ENCODE measurements at places on chromosomes 4 and X.

GRCh38 chr4:57065730-57066482, 44.3 kb downstream of the IGFBP7 start:
- DNase-seq, result no peak

GRCh38 chr4:147219145-147219544, 261.8 kb upstream of the EDNRA start:
- no peak for DNase-seq

GRCh38 chrX:48090123-48090522, 18.7 kb upstream of the ZNF630 start:
- DNase-seq, result no peak

DNA sequence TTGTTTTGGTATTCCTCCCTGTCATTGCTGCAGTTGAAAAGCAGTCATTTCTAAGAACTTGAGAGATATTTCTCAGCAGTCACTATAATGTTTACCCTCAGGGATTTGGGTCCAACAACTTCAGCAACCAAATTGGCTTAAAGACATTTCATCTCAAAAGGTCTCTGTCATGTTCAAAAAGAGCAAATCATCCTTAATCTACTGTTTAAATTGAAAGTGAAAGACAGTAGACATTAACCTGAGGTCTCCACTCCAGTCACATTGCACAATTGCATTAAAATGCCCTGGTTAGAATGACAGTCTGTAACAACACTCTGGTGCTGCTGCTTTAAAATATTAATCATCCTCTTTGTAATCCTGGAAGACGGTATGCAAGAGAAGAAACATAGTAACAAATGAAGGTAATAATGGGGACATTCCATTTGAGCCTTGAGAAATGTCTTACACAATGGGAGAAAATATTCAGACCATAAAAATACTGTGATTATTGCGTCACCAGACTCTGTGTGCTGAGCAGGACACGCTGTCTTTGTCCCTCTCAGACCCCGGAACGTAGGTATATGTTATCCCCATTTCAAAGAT, 90.2 kb upstream of the UNC5C start:
- DNase-seq, result no peak

DNA sequence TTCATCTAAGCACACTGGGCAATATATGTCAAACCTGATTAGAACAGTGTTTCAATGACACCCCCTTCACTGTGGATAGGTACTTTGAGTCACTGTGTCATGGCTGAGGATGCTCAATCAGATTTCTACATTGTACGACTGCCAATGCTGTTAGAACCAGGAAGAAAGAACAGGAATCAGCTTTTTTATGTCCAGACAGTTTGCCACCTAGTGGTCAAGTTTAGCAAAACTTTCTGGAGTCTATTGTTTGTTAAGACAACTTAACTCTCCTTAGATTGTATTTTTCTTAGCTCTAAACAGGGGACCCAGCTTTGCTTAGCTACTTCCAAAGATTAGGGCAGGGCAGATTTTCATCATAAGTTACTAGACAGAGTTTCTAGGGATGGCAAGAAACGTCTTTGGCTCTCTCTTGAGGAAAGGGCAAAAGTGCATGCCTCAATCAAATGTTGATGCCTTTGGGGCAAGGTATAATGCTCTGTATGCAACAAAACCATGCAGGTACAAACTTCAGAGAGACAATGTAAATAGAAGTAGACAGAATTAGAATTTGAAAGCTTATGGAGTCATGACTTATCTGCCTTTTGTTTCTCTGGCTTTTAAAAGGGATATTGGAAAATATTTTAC, 40.5 kb upstream of the BMP3 start:
- peak; percentile 45 for DNase-seq

DNA sequence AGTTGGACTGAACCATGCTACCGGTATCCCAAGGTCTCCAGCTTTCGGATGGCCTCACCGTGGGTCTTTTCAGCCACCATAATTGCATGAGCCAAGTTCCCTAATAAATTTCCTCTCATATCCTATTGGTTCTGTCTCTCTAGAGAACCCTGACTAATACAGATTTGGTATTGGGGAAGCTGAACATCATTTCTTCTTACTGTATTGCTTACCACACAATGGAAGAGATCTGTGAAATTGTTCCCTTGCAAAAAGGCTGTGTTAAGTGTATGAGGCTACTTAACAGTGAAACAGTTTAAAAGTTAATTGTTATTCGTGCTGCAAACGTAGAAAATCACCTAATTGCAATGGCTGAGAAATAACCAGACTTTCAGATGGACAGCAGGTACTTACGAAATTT, 34.0 kb downstream of the PLAC8 start:
- no peak for DNase-seq

- no peak for DNase-seq
Measured at GRCh38 chr4:172412851-172413580, 599.8 kb downstream of the GALNTL6 start.

DNA sequence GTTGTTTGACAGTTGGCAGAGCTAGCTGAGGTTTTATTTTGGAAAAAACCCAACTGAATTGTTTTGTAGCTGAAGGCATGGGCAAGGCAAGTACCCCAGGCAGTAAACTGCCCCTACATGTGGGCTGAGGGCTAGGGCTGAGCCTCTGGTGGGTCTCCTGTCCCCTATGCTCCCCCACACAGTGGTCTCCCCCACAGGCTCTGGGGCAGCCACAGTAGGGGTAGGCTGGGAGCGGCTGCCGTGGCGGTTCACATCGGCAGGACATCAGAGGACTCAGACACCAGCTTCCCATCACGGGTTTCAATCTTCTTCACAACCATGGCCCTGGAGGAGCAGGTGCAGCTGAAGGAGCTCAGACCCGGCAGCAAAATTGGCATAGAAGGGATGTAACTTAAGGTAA, 10.7 kb upstream of the ALAS2 start:
- no peak for DNase-seq

DNA sequence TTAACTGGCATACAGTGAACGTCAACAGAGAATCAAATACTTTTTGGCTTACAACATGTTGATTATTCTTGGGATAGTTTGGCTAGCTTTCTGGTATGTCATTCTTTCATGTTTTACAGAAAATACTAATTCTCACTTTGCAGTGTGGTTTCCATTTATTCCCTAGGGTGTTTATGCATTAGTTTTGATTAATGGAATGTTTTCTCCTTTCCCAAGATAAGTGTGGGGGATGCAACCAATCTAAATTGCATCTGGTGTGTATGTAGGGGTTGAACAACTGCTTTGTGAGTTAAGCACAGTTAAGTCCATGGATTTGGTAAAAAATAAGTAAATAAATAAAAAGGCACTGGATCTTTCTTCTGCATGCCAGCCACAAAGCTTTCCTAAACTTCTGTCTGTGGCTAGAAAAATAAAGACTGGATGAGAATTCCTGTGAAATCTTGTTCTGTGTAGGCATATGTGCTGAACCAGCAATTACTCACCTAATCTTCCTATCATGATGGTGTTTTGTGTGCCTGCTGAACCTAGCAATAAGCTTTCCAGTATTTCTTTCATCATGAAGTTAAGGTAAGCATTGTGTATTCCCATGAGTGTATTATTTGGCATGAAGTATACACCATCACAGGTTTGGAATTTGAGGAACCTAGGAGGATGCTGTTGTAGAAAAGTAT, 50.6 kb upstream of the TENM3 start:
- peak; percentile 66 for DNase-seq

DNA sequence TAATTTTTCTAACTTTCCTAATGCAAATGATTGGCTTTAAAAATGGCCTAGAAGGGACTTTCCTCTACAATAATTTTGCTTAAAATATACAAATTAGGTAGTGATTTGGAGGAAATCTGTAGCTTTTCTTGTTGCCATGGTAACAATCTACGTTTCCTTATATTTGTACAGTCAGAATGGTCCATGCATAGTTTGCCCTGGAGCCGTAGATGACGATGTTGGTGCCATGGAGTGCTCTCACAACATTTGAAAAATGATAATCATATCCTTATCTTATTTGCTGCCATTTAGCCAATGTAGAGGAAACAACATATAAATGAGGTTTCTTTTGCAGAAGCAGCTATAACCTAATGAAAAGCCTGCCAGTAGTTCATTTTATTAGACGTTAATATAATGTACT, 89.0 kb upstream of the NMU start:
- no peak for DNase-seq

GRCh38 chrX:80879916-80880315, 70.2 kb upstream of the BRWD3 start:
- peak; percentile 26 for DNase-seq

DNA sequence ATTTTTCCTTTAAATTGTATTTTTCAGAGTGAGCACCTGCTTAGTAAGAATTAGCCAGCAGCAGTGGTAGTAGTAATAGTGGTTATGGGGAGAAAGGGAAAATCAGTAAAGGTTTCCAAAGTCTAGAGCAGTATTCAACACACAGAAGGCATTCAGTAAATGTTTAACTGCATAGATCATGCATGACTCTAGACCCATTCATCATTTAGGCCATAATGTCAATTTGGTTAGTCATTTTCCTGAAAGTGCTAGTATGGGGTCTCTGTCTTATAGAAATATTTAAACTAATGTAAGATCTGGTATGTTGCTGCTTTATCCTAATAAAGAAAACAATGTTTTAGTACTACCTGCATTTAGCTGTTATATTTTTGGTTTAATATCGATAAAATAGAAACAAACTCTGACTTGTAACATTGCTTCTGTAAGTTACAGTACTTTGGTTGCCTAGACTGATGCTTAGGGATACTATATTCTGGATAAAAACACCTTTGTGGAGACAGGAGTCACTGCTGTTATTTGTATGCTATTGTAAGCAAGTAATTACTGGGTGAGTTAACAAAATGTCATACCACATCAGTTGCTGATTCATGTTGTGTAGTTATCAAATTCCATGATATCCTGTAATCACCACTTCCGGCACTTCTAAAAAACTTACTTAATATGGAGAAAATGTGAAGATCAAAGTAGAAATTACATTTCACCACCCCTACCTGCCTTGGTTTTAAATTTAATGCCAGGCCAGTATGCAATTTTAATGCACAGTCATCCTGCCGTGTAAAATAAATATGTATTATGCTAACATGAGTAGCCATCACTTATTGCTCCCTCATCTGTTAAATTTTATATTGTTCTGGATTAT, 115.8 kb upstream of the BMPR1B start:
- peak; percentile 79 for DNase-seq

DNA sequence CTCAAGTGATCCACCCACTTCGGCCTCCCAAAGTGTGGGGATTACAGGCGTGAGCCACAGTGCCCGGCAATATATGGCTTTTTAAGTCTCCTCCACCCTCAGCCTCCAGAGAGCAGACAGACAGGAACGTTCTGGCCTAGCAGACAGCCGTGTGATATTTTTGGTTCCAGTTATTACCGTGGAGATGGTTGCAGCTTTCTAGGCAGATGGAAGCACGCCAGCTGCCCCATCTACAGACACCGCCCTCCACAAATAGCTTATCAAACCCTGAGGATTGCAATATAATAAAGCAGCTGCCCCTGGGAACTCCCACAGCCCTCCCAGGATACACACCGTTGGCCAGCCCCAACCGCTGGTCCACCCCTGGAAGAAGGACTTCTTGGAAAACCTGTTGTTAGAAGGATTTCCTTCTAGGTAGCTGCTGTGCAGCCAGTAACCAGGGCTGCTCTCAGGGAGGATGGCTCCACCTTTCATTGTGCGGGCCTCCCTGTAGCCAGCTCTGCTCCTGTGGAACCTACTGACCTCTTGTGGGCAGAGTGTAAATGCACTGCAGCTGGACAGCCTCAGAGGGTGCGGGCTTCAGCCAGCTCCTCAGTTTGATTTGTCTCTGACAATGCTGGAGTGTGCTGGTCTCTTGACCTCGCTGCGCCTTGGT, 44.0 kb downstream of the SLC25A5 start:
- DNase-seq, result peak; percentile 69

DNA sequence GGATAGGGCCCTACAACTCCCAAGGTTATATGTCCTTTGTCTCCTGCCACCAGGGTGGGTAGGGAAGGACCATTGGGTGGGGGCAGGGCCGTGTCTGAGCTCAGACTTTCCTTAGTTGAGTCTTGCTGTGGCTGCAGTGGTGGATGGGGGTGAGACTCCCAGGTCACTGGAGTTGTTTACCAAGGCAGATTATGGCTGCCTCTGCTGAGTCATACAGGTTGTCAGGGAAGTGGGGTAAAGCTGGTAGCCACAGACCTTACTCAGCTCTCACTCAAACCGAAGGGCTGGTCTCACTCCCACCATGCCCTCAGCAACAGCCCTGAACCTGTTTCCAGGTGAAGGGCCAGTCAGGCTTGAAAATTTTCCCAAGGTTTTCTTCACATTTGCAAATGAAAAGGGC, 58.8 kb upstream of the FAAH2 start:
- DNase-seq, result peak; percentile 2
